ENCODE measurements at places on chromosomes 16 and 17. TPM values are rescaled to one million over a fixed set of nuclear protein-coding genes. Genes with fewer than 3 reads are reported as not detected.

DNA sequence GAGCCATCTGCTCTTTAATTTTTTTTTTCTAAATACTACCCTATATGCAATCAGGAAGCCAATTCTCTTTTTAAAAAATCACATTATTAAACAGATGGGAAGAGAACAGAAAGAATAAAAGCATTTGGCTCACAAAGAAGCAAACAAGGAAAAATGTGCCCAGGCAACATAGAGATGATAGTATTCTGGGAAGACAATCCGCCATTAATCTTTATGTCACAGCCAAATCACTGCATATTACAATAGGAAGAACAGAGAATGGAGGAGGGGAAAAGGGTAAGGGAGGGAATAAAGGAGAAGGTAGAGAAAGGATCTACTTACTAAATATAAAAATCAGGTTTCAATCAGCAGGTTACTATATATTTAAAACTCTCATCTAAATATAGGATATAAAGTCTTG, 34.3 kb downstream of the STAT5B start:
- DNase-seq, result no peak

GRCh38 chr17:38427160-38427949, 909 bp upstream of the ARHGAP23 start:
- no peak for DNase-seq

DNA sequence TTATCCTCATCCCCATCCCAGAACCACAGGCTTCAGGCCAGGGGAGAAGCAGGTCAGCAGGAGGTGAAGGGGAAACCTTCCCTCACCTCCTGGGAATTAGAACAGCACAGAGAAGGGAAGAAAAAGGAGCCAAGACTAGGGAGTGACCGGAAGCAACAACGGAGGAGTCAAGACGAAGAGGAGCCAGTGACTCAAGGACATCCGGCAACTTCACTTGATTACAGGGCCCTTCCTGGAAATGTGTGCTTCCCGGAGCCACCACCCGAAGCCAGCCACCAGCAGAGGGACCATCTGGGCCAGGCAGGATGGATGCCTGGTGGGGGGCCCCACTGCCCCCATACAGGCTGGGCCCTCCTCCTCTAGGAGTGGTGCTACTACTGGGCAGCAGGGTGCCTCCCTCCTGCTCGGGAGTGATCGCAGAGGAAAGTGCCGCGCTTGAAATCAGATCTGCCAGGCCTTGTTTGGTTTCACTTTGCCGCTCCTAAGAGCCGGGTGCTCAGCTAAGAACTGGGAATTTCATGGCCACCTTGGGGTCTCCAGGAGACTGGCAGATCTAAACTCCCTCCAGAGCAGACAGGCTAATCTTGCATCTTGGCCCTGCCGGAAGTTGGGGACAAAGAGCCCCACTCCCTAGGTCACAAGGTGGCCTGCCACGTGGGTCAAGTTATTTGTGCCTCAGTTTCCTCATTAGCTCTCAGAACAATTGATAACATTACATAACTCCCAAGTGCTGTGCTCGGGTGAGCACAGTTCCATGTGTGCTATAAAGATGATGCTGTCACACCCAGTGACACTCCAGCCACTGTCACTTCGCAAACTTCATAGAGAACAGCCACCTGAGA, 6.6 kb downstream of the CDC42EP4 start:
- DNase-seq, result peak; percentile 35

GRCh38 chr17:50155115-50155819, 4.8 kb upstream of the PPP1R9B start:
- no peak for DNase-seq

The ZNF598 gene
- 23.4 TPM for total RNA-seq

- no peak for DNase-seq
These were observed 23.5 kb upstream of the DHRS13 start for GRCh38 chr17:28926366-28926765.

DNA sequence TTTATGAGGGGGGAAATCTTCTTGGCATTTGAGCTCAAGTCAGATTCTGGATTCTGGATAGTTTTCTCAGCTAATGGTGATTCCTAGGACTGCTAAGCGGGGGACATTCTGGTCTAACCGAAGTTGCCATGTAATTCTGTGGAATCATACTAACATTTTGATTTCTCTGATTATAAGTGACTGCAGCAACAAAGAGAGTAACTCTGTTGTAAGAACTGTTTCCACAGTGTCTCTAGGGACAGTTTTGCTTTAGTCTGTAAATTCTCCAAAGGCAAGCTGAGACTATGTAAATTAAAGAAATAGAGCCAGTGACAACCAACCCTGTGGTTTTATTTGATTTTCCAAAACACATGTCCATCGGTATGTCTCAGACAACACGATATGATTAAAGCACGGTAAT, 286.2 kb downstream of the IRX3 start:
- no peak for DNase-seq

DNA sequence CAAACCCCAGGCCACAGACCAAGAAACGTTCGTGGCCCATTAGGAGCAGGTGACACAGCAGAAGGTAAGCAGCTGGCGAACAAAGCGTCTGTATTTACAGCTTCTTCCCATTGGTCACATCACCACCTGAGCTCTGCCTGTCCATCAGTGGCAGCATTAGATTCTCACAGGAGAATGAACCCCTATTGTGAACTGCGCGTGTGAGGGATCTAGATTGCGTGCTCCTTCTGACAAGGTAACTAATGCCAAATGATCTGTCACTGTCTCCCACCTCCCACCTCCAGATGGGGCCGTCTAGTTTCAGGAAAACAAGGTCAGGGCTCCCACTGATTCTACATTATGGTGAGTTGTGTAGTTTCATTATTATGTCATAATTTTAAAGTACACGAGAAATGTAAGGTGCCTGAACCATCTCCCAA, 186.3 kb downstream of the CPPED1 start:
- DNase-seq, result no peak

The C17orf50 gene
- total RNA-seq, result not detected

DNA sequence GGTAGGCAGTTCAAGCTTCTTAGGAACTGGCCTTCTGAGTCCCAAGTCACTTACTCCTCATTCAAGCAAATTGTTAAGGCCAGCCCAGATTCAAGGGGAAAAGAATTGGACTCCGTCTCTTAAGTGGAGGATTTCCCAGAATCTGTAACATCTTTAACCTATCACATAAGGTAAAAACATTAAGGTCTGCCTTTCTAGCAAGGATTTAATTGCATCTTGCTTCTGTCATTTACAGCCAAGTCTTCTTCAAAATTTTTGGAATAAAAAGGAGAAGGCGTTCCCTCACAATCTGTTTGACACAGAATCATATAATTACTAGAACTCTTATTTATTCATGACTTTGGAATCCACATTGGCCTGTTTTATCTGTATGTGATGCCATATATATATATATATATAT, 56.5 kb upstream of the ADORA2B start:
- no peak for DNase-seq

The DHRS7C gene
- total RNA-seq, result not detected

GRCh38 chr17:74852237-74853047, 7.2 kb downstream of the GRIN2C start:
- no peak for DNase-seq

DNA sequence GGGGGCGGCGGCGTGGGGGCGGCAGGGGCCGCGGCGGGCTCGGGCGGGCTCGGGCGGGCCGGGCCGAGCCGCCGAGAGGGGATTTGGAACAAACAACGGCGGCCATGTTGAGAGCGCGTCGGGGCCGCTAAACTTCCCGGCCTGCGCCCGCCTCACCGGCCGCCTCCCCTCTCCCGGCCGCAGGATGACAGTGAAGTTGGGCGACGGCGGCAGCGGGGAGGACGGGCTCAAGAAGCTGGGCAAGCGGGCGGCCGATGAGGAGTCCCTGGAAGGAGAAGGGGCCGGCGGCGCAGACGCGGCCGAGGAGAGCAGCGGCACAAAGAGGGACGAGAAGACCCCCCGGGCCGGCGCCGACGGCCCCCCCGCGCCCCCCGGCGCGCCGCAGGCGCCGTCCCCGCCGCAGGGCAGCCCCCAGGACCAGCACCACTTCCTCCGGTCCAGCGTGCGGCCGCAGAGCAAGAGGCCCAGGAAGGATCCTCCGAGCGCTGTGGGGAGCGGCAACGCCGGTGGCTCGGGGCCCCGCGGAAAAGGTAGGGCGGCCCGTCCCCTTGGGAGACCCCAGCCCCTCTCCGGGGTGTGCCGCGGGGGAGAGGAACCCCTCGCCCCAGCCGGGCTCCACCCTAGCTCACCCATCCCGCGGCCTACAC, 2.4 kb downstream of the CRAMP1 start:
- DNase-seq, result no peak

DNA sequence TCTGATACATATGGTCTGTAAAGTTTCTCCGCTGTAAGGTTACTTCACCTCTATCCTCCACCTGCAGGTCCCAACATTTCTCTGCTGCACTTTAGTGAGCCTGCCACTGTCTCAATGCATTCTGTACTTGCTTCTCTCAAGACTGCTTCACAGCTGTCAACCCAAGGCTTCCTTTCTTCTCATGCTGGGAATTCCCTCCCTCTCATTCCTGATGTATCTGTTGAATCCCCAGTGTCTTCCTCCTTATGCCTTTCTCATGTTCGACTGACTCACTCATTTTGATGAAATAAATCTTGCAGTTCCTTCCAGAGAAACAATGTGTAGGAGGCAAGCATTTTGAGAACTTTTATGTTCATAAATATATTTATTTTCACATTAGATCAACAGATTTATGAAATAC, 288.3 kb downstream of the CNTNAP4 start:
- DNase-seq, result no peak

DNA sequence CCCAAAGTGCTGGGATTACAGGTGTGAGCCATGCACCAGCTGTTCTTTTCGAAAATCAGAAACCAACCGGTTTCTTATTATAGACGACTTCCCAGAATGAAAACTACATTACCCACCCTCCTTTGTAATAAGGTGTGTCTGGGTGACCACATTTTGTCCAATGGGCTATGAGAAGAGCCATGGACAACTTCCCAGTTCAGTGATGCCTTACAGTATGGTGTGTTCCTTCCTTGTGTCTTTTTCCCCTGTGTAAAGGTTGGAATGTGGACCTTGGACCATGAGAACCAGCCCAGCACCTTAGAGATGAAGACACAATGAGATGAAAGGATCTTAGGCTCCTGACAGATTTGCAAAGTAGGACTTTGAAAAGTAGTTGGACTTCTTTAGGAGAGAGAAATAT, 85.0 kb upstream of the ATF7IP2 start:
- DNase-seq, result no peak

DNA sequence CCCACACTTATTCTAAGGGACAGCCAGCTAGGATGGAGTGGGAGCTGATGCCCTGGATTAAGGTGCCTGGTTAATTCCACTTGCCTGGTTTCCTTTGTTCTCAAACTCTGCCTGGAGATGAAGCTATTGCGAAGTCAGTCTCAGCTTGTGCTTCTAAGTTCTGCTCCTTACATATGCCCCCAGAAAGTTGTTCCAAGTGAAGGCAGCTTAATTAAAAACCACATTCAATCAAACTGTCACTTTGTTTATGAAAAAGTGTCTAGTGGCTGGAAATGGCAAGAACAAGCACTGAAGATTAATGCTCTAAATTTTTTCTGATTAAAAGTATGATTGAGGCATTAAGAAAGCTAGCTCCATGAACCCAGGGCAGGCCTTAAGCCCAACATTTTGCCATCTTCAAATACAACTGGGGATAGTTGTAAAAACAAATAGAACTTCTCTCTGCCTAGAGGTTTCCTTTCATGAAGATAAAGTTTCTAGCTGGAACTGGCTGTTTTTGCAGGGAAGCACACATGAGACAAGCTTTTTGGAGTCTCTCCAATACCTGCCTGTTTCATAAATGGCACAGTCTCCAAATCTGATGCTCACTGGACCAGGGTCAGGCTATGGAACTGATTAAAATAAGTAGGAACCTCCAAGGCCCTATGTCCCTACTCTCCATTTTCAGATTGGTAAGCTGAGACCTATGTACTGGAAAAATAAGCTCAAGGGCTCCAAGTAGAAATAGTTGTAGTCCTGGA, 100.9 kb downstream of the GRIN2A start:
- DNase-seq, result no peak

The MYH3 gene
- 0.07 TPM for total RNA-seq

DNA sequence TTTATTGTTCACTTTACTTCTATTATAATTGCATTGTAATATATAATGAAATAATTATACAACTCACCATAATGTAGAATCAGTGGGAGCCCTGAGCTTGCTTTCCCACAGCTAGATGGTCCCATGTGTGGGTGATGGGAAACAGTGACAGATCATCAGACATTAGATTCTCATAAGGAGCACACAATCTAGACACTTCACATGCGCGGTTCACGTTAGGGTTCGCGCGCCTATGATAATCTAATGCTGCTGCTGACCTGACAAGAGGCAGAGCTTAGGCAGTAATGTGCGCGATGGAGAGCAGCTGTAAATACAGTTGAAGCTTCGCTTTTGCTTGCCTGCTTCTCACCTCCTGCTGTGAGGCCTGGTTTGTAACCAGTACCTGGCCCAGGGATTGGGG, 40.2 kb downstream of the BCAS3 start:
- DNase-seq, result no peak

DNA sequence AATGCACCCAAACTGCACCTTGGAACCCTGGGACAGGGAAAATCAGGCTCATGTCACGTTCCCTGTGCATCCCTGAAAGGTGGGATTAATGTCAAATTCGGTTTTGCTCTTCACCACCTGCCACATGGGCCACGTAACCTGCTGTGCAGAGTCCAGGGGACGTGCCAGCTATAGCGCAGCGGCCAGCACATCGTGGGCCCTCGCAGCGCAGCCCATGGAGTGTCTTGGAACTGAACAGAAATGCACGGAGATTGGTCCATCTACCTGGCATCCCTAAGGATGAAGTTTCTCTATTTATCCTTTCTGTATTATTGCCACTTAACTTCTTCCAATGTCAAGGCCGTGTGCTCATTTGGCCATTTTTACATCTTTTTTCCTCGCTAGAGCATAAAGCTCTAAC, 68.1 kb upstream of the TRAP1 start:
- DNase-seq, result no peak

- DNase-seq, result no peak
These were observed 12.1 kb downstream of the NDEL1 start for GRCh38 chr17:8447799-8448198.

The TBC1D24 gene
- 12.8 TPM for total RNA-seq

DNA sequence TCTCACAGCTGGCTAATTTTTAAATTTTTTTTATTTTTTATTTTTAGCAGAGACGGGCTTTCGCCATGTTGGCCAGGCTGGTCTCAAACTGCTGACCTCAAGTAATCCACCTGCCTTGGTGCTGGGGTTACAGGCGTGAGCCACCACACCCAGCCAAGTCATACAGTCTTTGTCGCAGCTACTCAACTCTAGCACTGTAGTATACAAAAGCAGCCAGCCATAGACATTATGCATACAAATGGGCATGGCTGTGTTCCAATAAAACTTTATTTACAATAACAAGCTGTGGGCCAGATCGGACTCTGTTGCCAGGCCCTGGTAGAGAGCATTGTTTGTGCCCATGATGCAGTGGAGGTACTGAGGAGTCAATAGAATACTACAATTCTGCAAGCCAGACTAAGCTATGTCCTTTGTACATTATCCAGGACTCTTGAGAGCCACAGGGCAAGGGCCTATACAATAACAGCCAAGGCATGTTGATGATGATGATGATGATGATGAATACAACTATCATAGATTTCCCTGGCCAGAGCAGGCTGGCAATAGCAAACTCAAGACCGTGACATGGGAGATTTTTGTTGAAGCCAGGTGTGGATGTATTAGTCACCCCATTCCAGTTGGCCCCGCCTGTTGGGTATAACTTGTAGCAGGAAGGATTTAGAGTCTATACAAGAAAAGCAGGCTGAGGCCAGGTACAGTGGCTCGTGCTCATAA, 101.8 kb downstream of the MYH11 start:
- DNase-seq, result no peak

GRCh38 chr16:1108299-1109252, 12.5 kb upstream of the C1QTNF8 start:
- no peak for DNase-seq

The CES1 gene
- total RNA-seq, result 0.13 TPM

The ZACN gene
- total RNA-seq, result not detected
